ENCODE measurements at places on chromosomes 3 and 15.

DNA sequence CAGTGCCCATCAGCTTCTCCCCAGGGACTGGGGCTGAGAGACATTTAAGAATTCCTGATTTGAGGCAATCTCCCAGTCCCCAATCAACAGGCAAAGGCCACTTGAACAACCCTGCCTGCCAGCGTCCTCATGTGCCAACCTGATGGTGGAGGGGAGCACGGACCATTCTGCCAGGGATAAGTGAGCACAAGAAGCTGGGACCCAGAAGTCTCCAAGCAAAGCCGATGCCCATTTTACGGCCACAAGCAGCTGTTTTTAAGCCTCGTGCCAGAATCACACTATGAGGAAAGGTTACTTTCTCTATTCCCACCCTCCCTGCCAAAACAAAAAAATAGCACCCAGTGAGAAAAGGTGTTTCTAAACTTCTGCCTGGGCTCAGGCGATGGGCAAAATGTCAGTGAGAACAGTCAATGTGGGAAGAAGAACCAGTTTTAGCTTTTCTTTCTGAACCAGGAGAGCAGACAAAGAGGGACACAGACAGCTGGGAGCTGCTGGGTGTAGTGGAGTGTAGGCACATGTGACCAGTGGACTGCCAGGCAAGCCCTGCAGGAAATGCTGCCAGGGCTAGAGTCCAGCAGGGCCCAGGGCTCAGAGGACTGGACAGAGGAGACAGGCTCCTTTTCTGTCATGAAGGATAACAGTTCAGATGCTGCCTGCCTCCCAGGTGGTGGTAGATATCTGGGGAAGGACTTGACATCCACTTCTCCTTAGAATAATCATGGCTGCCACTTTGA lies 57.7 kb downstream of the ATP2B2 start:
- no peak for DNase-seq

- DNase-seq: no peak
These were observed 147.8 kb downstream of the SHOX2 start for GRCh38 chr3:157958457-157958856.

GRCh38 chr15:47206358-47206978 lies 510.8 kb upstream of the SEMA6D start:
- DNase-seq: no peak

- no peak for DNase-seq
These were observed 30.2 kb upstream of the LEKR1 start for GRCh38 chr3:156795890-156796481.

- DNase-seq: no peak
These were observed 672.7 kb upstream of the NAALADL2 start for GRCh38 chr3:174186377-174186989.

GRCh38 chr15:92140796-92141195 lies 252.9 kb upstream of the ST8SIA2 start:
- no peak for DNase-seq

- no peak for DNase-seq
These were observed 172.8 kb downstream of the PLCH1 start for GRCh38 chr3:155572085-155572484.

- no peak for DNase-seq
These were observed 507.0 kb downstream of the FOXP1 start for GRCh38 chr3:71076361-71077002.

GRCh38 chr3:113556316-113556945 lies 24.1 kb downstream of the SIDT1 start:
- DNase-seq: no peak

DNA sequence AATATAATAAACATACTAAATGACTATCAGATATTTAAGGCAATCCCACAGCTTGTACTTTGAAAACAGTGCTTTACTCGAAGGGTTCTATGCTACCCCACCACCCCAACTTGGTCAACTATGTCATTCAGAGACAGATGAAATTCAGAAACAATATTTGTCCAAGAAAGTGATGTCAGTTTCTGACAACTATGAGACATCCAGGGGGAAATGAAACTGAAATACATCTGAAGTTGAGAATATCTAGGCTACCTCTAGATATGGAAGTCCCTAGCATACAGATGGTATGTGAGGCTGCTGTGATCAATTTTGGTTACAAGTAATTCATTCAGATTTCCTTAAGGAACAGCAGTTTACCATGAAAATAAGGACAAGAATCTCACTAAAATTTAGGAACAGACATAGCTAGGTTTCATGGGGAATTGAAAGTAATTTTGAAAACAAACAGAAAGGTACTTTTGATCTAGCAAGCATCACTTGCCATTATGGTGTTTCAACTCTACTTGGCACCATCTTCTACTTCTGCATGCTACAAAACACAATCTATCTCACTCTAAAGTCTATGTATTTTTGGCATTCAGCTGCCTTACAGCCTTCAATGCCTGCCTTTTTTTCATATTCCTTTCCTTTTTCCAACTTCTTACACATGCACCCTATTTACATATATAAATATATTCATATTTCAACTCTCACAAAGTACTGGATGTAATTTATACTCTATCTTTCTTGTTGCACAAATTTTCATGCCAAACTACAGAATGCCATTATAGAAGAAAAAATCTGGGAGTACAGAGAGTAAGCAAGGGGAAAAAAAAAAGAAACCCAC lies 21.7 kb downstream of the ATG3 start:
- DNase-seq: no peak

- DNase-seq: no peak
These were observed 373.1 kb downstream of the FOXP1 start for GRCh38 chr3:71210257-71211007.

GRCh38 chr3:177343122-177343625 lies 145.9 kb upstream of the TBL1XR1 start:
- no peak for DNase-seq

- DNase-seq: no peak
These were observed 83.1 kb upstream of the FNDC3B start for GRCh38 chr3:171956181-171956683.

DNA sequence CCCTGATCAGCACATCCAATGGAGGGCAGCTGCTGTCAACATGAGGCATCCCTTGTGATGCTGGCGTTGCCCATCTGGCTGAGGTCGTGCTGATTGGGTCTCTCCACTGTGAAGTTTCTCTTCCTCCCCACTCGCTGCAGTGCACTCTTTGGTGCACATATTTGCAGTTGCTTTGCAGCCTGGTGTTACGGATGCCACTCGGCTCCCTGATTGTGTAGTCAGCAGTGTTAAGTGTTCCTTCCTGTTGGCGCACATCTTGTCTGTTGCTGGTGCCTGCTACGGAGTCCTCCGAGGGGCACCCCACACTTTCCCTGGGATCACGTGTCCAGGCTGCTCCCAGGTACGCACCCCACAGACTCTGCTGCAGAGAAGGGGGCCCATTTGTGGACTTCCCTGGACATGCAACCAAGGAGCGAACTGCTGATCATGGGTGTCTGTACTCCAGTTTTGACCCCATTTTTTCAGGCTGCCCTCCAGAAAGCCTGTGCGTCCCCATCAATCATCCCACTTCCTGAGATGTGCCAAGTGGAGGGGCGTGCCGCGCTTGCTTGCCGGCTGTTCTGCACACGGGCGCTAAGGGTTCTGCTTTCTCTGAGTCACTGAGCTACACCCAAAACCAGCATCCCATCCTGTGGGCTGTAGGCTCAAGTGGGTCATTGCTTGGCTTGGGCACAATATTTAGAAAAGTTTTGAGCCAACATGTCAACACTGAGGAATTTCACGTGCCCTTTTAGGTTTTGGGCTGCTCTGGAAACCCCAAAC lies 98.6 kb downstream of the FBLN2 start:
- DNase-seq: peak; percentile 22

- DNase-seq: no peak
These were observed 127.7 kb upstream of the SPATA16 start for GRCh38 chr3:173268781-173269180.

DNA sequence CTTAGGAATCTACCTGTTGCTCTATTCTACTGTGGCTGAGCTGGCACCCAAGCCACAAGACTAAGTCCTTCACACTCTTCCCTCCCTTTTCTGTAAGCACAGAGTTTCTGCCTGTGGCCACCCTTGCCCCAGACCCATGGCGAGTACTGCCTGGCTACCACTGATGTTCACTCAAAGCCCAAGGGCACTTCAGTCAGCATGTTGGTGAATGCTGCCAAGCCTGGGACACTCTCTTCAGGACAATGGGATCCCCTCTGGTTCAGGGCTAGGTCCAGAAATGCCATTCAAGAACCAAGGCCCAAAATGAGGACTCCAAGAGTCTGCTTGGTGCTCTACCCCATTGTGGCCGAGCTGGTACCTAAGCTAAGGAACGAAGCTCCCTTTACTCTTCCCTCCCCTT lies 184.2 kb downstream of the FGF12 start:
- no peak for DNase-seq
